NCI-H1436 (cell line): ENCODE measurements at places on chromosomes 3 and 15.
A peak's percentile ranks its signal among the peaks of the same experiment; 100 is the strongest.

DNA sequence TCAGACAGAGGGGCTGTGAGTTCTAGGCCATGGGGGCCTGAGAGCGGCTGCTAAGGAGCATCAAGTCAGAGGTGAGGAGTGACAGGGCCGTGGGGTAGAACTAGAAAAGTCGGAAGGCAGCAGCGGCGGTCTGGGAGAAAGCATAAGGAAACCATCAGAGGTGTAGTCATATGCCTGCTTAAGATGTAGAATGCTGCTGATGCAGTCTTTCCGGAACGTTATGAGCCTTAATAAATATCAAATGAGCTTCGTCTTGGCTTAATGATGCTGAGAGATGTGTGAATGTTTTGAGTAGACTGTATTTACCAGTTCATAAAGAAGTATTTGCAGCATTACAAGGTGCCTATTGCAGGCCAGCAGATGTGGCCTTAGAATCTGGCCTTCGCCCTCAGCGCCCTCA is 15.2 kb downstream of the ATG7 start:
- no peak for DNase-seq

GRCh38 chr3:129039271-129040038 is 21.1 kb upstream of the GP9 start:
- peak; percentile 79 for DNase-seq

- DNase-seq, result no peak
Observed at GRCh38 chr15:53910236-53910849, 67.9 kb upstream of the UNC13C start.

DNA sequence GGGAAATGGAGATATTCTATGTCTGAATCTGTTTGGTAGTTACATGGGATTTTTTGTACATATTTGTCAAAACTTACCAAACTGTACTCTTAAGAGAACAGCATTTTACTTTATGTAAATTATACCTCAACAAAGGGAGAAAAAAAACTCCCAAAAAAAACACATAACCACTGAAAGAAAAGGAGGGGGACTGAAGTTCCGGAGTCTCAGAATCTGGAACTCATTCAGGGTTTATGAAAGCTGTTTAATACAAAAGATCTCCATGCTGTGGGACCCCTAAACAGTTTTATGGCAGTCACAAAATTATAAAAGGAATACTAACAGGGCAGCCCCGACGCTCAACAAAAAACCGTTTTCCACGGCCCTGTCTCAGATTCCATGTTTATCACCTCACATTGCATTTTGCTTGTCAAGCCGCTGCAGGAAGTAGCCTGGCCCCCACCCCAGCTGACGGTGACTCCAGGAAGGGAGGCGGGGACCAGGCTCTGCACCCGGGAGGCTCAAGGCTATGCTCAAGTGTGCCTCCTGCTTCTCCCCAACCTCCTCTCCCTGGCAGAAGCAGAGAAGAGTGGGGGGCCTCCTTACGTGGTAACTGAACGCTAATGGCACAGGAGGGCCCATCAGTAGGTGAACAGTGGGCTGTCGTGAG is 29.3 kb downstream of the RFT1 start:
- no peak for DNase-seq

DNA sequence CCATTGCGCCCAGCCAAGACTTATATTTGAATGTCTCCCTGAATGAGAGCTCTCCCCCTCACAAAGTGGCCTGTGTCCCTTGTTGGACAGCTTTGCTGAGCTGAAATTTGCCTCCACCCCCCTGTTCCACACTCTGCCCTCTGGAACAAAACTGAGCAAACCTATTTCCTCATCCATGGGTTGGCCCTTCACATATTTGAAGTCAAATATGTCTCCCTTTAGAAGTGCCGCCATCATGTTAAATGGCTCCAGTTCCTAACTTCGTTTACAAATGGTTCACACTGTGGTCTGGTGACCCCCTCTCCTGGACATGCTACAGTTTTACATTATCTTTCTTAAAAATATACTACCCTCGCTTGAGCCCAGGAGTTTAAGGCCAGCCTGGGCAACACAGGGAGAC is 4.6 kb downstream of the PLIN1 start:
- no peak for DNase-seq

GRCh38 chr15:41558400-41559238 is at the start of gene TYRO3:
Gene TYRO3, plus strand, starts transcription at chr15:41559212. Its CDS starts 46 bp downstream, at chr15:41559258.
- peak; percentile 53 for DNase-seq

DNA sequence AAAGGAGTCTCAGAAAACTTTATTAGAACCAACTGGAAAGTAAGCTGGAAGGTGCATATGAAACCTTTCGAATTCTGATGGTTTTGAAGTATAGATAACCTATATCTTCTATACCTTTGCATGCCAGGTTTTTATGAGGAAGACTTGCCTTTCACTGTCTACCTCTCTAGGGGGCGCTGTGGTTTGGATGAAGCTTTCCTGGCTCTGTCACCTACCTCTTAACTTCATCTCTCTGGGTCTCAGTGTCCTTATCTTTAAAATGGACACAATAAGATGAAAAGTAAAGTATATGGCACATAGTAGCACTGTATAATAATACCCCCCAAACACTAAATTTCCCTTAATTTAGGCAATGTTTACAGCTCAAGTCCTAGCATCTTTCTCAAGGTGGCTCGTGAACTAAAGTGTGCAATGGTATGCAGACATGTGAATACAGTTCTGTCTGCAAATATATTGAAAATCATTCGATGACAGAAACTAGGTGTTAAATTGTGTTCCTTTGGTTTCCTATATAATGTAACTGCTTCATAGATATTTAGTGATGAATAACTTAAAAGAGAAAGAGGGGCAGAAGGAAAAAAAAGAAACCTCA is 314.3 kb downstream of the CHST2 start:
- DNase-seq, result no peak

GRCh38 chr15:73777741-73778140 is 24.6 kb upstream of the INSYN1 start:
- no peak for DNase-seq

GRCh38 chr15:72961346-72961745 is 90.9 kb upstream of the NEO1 start:
- DNase-seq, result no peak

DNA sequence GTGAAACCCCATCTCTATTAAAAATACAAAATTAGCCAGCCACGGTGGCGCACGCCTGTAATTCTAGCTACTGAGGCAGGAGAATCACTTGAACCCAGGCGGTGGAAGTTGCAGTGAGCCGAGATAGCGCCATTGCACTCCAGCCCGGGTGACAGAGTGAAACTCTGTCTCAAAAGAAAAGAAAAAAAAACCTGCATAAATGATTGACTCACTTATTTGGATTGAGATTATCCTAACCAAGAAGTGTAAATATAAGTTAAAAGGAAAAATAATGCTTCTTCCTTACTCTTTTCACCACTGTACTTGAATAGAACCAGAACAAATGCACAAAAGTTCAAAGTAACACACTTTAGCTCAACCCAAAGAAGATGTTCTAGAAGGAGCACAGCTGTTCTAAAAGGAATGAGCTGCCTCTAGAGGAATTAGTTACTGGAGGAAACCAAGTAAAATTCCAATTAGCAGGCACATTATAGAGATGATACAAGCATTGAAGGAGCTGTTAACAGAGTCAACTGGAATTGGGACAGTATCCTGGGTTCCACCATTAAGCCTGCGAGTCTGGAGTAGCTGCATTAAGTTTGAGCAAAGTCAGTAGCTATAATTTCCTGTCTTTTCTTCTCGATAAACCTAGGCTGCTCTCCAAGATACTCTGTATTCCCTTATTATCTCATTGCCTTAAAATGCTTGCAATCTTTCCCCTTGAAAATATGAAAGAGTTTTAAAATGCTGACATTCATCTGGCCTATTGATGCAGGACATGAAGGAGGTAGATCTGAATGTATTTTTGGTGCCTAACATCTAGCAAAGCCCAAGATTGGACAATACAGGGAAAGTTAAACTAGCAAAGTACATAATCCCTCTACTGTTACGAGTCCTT is 9.5 kb downstream of the MTHFS start:
- no peak for DNase-seq

GRCh38 chr3:33174711-33175414 is 43.7 kb downstream of the SUSD5 start:
- DNase-seq, result no peak

DNA sequence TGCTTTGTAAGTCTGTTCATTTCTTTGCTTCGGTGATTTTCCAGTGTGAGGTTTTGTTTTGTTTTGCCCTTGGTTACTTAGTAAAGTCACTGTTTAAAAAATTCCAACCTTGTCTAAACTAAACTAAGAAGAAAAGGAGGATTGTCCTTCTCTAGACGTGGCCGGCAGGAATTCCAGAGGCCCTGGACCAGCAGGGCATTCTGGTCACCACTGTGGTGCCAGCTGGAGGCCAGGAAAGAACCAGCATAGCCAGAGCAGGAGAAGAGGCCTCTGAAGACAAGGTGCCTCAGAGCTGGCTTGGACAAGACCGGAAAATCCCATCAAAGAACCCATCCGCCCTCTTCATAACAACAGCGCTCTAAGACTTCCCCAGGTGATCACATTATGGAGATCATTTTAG is 8.2 kb downstream of the PLOD2 start:
- DNase-seq, result no peak

DNA sequence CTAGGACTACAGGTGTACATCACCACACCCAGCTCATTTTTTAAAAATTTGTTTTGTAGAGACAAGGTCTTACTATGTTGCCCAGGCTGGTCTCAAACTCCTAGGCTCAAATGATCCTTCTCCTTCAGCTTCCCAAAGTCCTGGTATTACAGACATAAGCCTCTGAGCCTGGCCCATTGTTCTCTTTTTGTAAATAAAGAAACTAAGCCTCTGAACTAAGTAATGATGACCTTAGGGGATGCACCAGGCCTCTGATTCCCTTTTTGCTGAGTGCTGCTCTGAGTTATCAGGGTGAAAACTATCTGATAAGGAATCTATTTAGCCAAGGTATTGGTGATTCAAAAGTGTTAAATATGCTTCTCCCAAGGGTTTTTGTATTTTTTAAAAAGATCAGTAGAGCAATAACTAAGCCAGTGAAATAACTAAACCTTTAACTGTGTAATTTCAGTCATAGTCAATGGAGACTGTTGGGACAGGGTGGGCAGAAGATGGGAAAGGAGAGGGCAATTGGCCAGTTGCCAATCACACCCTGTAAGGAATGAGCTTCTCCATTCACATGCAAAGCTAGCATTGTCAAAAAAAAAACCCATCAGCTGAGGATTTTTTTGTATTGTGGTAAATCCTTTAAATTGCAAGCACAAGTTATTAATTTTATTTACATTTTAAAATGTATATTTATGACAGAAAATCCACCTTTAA is 194.8 kb upstream of the PFN2 start:
- DNase-seq, result no peak

DNA sequence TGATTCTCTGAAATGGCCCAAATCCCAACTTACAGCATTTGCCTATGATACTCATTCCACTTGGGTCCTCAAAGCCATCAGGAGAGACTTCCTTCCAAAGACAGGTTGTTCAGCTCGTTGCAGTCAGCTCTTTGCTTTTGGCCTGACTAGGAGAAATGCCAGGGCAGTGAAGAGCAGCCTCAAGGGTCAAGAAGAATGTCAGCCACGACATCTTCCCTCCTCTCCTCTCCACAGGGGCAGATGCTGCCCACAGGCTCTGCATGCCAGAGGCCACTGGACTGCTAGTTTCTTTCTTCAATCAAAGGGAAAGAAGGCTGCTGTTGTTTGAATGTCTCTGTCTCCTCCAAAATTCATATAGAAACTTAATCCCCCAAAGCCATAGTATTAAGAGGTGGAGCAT is 201.7 kb upstream of the PFN2 start:
- no peak for DNase-seq

DNA sequence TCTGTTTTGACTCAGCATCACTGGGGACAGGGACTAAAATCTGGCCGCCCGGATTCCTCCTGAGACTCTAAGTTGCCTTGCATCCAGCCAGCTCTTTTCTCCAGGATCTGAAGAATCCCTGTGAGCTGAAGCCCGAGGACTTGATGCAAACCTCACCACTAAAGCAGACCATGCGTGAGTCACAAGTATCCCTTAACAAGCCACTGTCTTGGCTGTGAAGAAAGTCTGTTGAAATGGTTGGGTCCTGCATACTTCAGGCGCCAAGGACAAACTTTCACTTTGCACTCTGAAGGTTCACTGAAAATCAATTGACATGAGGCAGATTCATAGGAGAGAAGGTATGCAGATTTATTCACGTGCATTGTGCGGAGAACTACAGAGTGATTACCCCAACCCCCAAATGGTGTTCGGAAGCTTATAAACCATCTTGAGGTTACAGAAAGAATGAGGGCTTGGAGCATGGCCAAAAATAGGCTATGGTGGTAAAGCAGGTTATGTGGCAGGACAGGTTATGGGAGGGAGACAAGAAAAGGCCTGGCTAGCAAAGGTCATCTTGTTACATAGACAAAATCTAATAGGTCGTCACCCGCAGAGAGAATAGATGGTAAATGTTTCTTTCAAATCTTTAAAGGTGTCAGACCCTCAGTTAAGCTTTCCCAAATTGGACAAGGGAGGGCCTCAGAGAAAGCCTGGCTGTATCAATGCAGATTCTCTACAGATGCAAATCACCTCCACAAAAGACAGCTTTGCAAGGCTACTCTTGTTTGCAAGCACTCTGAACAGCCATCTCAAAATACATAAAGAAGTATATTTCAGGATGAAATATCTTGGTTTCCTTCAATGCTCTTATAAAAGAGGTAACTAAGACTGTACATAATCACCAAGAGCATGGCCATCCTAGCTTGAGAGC is 126.3 kb upstream of the PLAAT1 start:
- no peak for DNase-seq
